Stimulated activated CD4-positive, alpha-beta T cell treated with anti-CD3 and anti-CD28 coated beads, Interleukin-12 subunit alpha, Interleukin-12 subunit beta, amount 100 ng/mL, for 4 hours (primary cell): ENCODE measurements at places on chromosomes 3 and 15.

GRCh38 chr3:129558772-129559564 is 16.0 kb downstream of the H1-8 start:
- no peak for DNase-seq

GRCh38 chr3:168248383-168249204 is 152.9 kb upstream of the GOLIM4 start:
- no peak for DNase-seq

DNA sequence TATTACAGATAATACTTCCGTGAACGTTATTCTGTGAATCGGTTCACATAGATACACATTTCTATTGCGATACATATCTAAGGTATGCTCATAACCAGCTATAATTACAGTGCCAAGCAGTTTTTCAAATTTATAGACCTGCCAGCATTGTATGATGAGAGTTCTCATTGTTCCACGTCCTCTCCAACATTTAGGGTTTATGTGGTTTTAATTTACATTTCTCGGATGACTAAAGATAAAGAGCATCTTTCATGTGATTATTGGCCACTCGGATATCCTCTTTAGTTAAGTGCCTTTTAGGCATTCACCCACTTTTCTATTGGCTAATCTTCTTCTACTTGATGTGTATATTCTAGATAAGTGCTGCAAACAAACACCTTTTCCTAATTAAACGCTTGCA is 134.7 kb upstream of the CCDC54 start:
- no peak for DNase-seq

- DNase-seq, result no peak
Measured at GRCh38 chr3:187978433-187979011, 175.4 kb upstream of the LPP start.

DNA sequence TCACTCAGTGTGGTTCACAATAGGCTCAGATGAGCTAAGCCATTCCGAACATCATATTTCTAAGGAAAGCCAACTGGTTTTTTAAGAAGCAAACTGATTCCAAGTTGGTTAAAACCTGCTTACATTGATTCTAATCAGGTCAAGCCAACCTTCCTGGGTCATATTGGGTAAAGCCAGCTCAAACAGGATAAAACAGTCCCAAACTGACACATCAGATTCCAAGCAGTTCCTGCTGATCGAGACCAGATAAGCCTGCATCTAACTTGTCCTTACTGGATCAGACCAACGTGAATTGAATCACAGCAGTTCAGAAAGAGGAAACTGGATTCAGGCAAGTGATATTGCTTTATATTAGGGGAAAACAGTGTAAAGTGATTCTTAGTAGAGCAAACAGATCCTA is 18.6 kb upstream of the THSD4 start:
- no peak for DNase-seq

- DNase-seq, result no peak
Measured at GRCh38 chr3:47476644-47477199, 981 bp upstream of the SCAP start.

GRCh38 chr15:77650265-77650664 is 17.6 kb upstream of the LINGO1 start:
- no peak for DNase-seq

- no peak for DNase-seq
Measured at GRCh38 chr3:128334086-128334645, 132.5 kb downstream of the DNAJB8 start.

DNA sequence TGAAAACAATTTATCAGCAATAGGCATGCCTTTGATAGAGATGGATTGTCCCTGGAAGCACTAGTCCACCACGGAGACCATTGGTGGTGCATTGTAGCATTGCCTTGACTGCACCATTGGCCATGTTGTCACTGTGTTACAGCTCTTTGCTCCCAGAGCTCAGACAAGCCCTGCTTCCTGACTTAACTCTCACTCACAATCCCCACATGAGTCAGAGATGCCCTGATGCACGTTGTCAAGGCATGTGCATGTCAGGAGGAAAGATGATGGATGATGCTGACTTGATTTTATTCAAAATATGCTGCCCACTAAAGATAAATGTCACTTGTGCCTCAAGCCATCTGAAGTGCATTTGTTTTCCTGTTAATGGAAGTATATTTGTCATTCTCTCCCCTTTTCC is 266.1 kb downstream of the ARRDC4 start:
- no peak for DNase-seq

GRCh38 chr15:74499366-74499765 is 38.4 kb upstream of the UBL7 start:
- DNase-seq, result no peak

DNA sequence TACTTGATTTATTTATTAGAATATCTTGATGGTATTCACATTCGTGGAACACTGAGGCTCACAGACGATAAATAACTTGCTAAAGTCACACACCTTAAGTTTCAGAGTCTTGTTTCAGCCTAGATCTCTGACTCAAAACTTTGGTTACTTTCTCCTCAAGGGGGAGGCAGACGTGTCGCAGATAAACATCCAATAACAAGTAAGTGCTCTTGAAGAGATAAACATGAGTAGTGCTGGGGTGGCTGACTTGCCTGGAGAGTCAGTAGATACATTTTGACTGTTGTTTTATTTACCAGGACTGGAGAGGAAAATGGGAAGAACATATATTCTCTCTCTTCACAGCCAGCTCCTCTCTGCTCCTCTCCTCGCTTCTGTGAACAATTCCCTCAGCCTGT is 31.3 kb downstream of the FBXO45 start:
- DNase-seq, result no peak

DNA sequence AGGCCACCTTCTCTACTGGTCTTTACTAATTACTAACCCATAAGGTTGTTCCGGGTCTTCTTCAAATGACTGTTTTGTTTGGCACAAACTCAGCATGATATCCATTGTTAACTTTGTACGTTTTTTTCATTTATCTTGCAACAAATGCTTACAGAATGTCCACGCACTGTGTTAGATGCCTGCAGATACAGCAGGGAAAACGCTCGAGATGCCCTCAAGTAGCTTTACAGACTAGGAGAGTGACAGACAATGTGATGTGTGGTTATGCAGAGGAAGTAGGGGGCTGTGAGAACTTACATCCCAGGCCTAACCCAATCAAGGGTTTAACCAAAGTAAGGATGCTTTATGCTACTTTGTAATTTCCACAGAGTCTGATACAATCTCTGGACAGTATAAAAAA is 949 bp upstream of the RFC4 start:
- no peak for DNase-seq

- DNase-seq, result no peak
Measured at GRCh38 chr3:58023531-58023930, 15.3 kb downstream of the FLNB start.

GRCh38 chr3:150097588-150097890 is 126.8 kb upstream of the PFN2 start:
- DNase-seq, result no peak

GRCh38 chr15:94119923-94120775 is 111.2 kb upstream of the MCTP2 start:
- DNase-seq, result no peak

GRCh38 chr15:81113861-81114291 is 20.2 kb upstream of the CFAP161 start:
- DNase-seq, result no peak

- no peak for DNase-seq
Measured at GRCh38 chr3:138936741-138937689, 9.9 kb downstream of the FOXL2 start.

DNA sequence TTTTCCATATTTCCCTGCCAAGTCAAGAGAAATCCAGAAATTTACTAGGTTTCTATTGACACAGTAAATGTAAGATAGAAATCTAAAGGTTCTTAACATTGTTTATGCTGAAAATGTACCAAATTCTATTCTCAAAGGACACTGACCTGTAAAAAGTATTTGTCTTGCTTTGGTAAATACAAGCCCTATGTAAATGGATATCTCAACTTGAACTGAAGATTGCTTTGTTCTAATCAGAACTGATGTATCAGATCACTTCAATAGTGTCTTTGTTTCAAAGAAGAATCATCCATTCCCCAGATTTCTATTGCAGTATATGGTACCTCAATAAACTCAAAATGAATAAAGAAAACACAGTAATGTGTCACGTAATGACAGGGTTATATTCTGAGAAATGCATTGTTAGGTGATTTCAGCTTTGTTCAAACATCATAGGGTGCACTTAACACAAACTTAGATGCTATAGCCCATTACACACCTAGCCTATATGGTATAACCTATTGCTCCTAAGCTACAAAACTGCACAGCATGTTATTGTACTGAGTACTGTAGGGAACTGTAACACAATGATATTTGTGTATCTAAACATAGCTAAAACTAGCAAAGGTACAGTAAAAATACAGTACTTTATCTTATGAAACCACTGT is 143.5 kb upstream of the NECTIN3 start:
- DNase-seq, result no peak

DNA sequence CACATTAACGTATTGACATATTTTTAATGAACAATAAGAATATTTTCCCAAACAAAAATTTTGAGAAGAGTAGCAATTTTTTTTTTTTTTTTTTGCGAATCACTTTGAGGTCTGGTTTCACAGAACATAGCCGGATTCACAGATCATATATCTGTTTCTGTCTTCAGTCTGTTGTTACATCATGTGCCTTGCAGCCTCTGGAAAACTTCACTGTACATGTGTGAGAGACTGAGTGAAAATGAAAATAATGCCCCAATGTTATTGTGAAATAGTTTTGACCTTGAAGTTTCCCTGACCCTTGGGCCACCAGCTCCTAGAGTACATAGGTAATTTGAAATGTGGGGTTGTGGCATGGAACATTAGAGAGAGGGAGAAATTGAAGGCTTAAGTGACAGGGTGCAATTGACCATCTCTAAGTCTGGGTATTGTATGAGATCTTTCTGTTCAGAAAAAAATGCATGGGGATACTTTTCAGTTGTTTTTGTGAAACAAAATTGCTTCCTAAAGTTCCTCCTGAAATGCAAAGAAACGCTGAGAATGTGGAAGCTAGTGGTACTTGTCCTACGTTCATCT is 14.0 kb downstream of the ITPR1 start:
- DNase-seq, result no peak

- DNase-seq, result no peak
Measured at GRCh38 chr3:57093971-57094535, 33.6 kb downstream of the SPATA12 start.

DNA sequence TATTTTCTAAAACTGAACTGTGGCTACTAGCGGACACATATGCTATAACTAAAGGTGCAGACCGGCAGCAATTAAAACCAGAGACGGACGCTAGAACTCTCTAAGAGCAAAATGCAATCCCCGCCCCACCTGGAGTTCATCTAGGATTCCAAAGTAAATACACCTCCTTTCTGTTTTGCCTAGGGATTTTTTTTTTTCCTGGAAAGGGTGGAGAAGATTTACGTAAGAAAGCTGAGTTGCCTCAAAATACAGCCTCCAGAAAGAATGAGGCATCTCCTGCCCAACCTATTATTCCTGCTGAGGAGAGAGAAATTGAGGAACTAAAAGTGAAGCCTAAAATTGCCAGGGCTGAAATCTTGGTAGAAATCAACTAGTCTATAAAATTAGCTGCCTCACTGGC is 150.2 kb downstream of the TP63 start:
- DNase-seq, result no peak

GRCh38 chr3:25973122-25973521 is 183.2 kb downstream of the OXSM start:
- no peak for DNase-seq

DNA sequence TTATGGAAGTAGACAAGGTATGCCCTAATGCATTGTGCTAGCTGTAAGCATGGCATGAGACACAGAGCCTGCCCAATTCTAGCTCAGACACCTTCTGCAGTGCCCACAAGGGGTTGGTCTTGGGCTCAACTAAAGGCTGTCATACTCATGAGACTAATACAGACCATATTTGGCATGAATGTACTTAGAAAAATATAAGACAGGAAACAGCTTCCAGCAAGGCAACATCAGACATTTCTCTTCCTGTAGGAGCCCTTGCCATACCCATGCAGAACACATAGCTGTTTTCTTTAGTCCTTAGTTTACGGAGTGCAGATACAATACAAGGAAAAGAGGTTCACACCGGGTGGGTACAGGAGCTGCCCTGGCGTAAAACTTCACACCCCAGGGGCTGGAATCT is 30.5 kb upstream of the NR1I2 start:
- no peak for DNase-seq

- no peak for DNase-seq
Measured at GRCh38 chr3:146128179-146128578, 32.8 kb downstream of the PLOD2 start.

DNA sequence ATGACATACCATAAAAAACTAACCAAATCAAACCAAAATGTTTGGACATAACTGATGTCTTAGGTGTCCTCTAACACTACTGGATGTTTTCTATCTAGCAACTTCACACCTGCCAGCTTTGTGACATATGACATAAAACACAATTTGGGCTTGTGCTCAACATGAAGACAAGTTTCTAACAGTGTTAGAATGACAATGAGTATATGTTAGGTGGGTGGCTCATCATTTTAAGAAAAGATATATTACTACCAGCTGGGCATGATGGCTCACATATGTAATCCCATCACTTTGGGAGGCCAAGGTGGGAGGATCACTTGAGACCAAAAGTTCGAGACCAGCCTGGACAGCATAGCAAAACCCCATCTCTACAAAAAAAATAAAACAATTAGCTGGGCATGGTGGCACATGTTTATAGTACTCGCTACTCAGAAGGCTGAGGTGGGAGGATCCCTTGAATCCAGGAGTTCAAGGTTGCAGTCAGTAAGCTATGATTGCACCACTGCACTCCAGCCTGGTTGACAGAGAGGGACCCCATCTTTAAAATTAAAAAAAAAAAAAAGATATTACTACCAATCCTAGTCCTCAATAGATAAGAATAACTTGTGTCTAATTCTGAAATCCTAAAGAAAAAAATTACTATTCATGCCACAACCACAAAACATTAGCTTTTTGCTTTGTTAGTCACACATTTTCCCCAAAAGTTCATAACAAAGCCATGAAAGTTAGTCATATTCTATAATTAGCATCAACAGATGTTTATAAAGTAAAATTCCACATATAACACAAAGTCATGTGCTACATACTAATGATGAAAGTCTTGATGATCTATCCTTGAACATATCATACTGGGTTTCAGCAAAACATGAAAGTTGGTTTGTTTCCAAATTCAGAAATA is 59.9 kb downstream of the LRRFIP2 start:
- DNase-seq, result no peak

- no peak for DNase-seq
Measured at GRCh38 chr15:85284497-85284896, 95.9 kb upstream of the AKAP13 start.

GRCh38 chr15:101533371-101534140 is 44.0 kb upstream of the PCSK6 start:
- no peak for DNase-seq
